ENCODE measurements at places on chromosomes 16 and 17.

GRCh38 chr17:50064253-50065001 is 8.5 kb downstream of the ITGA3 start:
- DNase-seq = no peak

GRCh38 chr17:9531034-9531433 is 44.6 kb downstream of the STX8 start:
- no peak for DNase-seq

- DNase-seq = no peak
Measured at GRCh38 chr16:2429771-2430663, 770 bp downstream of the CCNF start.

DNA sequence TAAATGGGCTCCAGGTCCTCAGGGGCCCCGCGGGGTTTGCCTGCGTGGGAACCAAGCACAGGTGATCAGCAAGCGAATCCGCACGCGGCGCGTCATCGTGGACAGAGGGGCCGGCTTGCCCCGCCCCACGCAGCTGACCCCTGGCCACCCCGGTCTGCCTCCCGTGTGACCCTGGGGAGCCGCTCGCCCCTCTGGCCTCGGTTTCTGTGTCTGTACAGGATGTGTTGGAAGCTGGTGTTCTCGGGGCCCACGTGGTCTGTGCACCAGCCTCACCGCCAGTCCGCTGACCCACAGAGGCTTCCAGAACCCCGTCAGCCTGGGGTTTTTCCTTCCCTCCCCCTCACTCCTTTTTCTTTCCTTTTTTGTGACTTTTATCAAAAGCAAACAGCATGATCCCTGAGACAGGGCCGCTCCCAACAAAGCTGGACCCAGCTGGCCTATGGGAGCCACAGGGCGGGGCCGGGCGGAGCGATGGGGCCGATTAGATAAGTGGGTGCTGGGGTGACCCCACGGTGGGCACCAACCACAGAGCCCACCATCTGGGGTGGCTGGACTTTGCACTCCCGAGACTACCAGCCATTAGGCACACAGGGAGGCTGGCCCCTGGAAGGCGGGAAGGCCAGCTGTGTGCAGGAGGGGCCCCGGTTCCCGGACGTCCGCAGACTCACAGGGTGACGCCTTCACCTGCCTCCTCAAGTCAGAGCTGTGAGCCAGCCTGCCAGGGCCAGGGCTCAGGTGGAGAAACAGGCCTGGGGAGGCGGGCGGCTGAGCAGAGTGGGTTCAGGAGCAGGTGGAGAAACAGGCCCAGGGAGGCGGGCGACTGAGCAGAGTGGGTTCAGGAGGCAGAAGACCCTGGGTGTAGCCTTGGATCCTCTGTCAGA is 56.0 kb downstream of the ZFPM1 start:
- no peak for DNase-seq

DNA sequence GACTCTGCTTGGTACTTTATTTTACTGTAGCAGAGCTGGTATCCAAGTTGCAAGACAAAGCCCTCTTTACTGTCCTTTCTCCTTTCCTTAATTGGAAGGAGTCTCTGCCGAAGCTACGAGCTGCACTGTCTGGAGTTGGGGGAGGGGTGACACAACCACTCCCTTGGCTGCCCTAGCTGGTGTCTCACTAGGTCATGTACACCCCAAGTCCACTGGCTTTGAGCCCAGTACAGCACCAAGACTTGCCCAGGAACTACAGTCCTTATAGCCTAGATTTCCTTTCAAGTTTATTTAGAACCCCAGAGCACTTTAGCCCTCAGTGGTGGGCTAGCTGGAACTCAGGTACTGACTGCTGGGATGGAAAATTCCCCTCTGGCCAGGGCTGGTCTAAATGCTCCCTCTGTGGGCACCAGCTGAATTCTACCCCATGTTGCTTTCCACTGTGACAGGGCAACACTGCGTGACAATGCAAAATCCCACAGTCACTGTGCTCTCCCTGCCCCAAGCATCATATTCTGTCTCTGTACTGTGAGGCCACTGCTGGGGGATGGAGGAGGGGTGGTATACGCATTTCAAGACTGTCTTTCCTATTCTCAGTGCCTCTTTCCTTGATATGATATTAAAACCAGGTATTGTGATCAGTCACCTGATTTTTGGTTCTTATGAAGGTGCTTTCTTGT is 18.4 kb downstream of the EFCAB5 start:
- DNase-seq = no peak

- DNase-seq = no peak
Measured at GRCh38 chr17:76051561-76051960, 20.8 kb downstream of the SRP68 start.

GRCh38 chr16:73610160-73610559 is 562.2 kb upstream of the ZFHX3 start:
- no peak for DNase-seq

GRCh38 chr17:17913695-17914332 is 58.4 kb downstream of the TOM1L2 start:
- peak; percentile 100 for DNase-seq

- DNase-seq = no peak
Measured at GRCh38 chr17:64572682-64573154, 65.9 kb downstream of the CEP95 start.

DNA sequence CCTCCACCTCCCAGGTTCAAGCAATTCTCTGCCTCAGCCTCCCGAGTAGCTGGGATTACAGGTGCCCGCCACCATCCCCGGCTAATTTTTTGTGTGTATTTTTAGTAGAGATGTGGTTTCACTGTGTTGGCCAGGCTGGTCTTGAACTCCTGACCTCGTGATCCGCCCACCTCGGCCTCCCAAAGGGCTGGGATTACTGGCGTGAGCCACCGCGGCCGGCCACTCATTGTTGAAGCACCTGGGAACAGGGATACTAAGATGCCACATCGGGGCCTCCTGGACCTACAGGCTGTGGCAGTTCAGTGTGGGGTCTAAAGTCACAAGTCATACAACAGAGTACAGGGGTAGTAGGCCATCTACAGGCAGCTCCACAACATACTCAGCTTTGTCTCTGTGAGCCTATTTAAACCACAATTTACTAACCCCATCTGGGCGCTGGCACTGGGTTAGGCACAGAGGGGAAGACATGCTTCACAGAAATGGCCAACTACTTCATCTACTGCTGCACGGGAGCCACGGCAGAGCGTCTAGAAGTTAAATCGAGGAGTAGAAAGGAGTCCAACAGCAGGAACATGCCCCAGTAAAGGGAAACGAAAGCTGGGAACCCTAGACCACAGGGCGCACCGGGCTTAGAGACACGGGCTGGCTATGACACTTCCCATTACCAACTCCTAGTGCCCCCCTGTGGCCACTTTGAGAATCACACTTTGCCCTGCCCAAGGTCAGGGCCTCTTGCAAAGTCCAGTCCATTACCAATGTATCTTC is 4.3 kb downstream of the VAMP2 start:
- DNase-seq = peak; percentile 79

- no peak for DNase-seq
Measured at GRCh38 chr16:84598360-84598759, 19.5 kb downstream of the COTL1 start.

- peak; percentile 10 for DNase-seq
Measured at GRCh38 chr17:48503747-48504146, 27.1 kb downstream of the HOXB1 start.

GRCh38 chr17:57009737-57010445 is 32.0 kb downstream of the SCPEP1 start:
- peak; percentile 62 for DNase-seq

GRCh38 chr16:67571981-67572431 is 9.7 kb downstream of the CTCF start:
- no peak for DNase-seq

DNA sequence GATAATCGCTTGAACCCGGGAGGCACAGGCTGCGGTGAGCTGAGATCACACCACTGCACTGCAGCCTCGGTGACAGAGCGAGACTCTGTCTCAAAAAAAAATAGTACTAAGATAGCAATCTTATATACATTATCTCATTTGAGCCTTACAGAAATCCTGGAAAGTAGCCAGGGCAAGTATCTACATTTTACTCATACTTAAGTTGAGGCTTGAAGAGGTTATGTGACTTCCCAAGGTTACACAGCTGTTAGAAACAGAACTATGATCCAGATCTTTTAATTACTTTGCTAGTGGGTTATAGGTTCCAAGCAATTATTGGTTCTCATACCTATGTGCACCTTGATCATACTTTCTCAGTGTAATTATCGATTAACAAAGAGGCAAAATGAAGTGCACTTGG is 15.4 kb downstream of the C17orf78 start:
- DNase-seq = no peak

GRCh38 chr17:33955461-33955860 is 299.6 kb upstream of the CCL2 start:
- no peak for DNase-seq

GRCh38 chr16:27742333-27742732 is 192.4 kb downstream of the KATNIP start:
- no peak for DNase-seq

- DNase-seq = no peak
Measured at GRCh38 chr17:47807421-47807820, 14.2 kb downstream of the OSBPL7 start.

GRCh38 chr16:18041864-18042834 is 294.4 kb downstream of the NPIPA8 start:
- no peak for DNase-seq

GRCh38 chr16:11686713-11687380 is 18.6 kb downstream of the SNN start:
- no peak for DNase-seq

DNA sequence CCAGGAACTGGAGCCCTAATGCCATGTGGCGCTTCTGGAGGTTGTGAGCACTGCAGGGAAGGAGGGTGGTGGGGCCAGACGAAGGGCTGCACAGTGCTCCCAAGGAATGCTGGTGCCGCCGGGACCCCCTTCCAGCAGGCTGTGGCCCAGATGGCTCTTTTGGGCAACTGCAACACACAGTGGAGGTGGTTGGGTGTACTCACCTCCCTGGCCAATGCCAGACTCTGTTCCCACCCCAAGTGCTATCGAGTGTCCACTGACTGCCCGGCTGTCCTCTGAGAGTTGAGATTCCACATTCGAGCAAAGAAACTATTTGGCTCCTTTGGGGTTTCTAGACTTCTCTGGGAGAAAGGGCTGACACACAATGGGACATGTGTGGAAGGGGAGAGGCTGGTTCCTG is 167.9 kb downstream of the RGS9 start:
- no peak for DNase-seq

DNA sequence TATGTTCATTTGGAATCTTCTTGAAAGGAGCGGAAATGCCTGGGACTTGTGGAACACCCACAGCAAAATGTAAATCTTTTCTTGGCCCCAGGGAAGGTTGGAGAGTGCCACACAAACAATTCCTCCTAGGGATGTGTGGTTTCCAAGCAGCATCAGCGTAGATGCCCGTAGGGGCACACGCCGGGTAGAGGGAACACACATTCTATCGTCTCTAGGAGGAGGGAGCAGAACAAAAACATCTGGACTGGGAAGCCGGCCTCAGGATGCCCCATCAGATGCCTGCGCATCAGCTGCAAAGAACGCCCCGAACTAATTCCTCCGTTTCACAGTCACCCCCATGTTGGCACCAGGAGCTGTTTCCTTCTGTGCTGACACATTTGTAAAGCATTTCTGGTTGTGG is 357.9 kb upstream of the ZFHX3 start:
- no peak for DNase-seq

DNA sequence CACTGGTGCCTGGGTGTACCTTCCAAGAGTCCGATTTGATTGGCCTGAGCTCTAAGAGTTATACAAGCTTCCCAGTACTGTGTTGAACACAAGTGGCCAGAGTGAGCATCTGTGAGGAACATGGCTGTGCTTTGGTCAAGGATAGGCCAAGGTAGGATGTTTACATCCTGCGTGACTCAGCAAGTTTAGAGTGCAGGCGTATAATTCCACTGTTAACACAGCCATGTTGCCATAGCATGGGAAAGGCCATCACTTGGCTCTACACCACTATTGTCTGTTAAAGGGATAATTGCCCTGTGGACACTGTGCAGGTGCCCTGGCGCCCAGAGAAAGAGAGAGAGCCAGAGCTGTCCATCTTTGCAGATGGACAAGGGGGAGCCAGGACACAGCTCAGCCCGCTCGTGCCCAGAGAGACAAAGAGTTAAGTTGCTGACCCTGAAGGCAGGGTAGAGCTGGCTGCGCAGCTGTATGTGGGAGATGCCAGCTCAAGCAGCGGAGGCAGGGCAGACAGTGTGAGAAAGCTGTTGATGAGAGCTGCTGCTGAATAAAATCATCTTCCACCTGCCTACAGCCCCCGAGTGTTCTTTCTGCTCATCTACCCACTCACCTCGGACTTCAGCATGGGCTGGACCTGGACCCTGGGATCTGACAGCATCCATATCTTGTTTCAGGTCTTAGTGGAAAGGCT is 11.7 kb downstream of the CFAP52 start:
- peak; percentile 1 for DNase-seq

GRCh38 chr16:11737713-11738112 is 4.9 kb downstream of the TXNDC11 start:
- no peak for DNase-seq

DNA sequence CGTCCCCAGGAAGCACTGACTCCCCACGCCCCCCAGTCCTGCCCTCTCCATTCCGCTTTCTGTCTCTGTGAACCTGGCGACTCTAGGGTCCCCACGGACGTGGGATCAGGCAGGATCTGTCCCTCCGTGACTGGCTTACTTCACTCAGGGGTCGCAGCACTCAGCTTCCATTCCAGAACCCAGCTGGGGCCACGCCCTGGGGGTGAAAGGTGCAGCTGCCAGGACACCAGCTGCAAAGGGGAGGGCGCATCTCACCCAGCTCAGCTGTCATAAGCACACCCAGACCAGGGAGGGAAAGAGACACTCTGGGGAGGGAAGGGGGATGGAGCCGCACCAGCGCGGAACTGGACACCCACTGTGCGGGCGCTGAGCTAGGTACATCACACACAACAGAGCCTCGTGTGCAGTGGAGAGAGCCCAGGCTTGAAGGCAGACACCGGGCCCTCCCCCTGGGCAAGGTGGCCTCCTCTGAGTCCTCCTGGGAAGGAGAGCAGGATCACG is 18.5 kb upstream of the HEXD start:
- peak; percentile 23 for DNase-seq

DNA sequence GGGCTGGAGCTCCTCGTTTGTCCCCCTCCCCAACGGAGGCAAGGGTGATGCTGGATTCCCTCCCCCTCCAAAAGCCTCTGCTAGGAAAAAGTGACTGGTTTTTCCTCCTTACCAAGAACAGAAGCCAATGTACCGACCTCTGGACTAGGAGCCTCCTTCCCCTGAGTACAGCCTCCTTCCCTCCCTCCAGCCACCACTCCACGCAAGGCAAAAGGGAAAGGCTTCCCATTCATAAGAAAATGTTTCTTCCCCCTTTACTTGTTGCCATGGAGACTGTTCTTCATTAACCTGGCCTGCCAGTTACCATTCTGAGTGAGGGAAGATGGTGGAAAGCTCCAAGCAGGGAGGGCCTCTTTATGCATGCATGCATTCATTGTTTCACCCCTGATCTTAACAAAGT is 4.3 kb upstream of the PIMREG start:
- no peak for DNase-seq

DNA sequence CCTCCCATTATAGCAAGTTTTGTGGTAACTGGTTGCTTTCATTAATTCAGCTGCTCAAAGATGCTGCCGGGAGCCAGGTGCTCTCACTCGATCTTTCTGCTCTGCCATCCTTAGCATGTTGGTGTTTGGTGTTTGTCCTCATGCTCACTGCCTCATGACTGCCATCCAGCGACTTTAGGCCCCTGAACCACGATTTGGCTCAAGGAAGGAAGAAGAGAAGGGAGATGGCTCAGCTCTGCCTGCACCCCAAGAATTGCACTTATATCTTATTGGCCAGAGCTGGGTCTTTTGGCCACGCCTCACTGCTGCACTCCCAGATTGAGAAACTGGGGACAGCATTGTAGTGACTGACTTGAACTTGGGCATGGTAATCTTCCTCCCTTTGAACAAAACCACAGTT is 52.7 kb downstream of the ARSG start:
- no peak for DNase-seq

- no peak for DNase-seq
Measured at GRCh38 chr16:14215941-14216340, 144.8 kb downstream of the MRTFB start.

GRCh38 chr16:50711862-50712559 is 18.6 kb downstream of the NOD2 start:
- DNase-seq = peak; percentile 79
